ENCODE measurements at places on chromosomes 7 and 10. TPM values are rescaled to one million over a fixed set of nuclear protein-coding genes. Genes with fewer than 3 reads are reported as not detected.

The CLRN3 gene
- 0.27 TPM for polyA plus RNA-seq

The BHLHA15 gene
- 0.98 TPM for polyA plus RNA-seq

The LIPJ gene
- polyA plus RNA-seq = 0.16 TPM

The LIPF gene
- not detected for polyA plus RNA-seq

The PNLIPRP3 gene
- polyA plus RNA-seq = not detected

The MRPL32 gene
- 54.7 TPM for polyA plus RNA-seq

The C7orf25 gene
- polyA plus RNA-seq = 2.6 TPM

The CYP51A1 gene
- polyA plus RNA-seq = 35.1 TPM

The ZPBP gene
- 0.21 TPM for polyA plus RNA-seq

GRCh38 chr7:76069238-76069638, 21.3 kb downstream of the MDH2 start:
- peak; percentile 86 for DNase-seq

DNA sequence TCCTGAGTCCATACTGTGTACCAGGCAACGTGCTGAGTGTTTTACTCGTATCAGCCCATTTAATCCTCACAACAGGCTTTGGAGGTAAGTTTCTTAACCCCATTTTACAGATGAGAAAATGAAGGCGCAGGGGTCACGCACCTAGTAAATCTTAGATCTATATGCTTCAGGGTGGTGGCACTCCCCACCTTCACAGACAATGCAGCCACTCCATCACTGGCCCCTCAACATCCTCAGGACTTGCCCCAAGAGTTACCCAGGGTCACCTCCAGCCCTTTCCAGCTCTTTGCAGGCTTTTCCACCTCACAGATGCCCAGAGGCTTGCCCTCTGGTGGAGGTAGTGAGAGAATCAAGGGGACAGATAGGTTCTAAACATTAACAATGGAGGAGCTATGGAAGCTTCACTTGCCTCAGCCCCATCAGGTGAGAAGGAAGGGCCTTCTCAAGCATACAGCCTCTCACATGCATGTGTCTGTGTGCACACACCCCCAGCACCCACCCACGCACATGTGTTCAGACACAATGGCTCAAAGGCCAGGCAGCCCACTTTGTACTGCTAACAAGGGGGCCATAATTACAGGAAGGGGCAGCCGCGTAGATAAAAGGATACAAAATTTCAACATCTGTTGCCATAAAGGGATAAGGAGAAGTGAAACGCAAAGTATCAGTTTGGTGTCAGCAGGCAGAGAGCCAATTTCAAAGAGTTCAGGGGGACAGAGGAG, 29.1 kb downstream of the DPCD start:
- no peak for DNase-seq

GRCh38 chr10:105195831-105196230, 554.7 kb downstream of the SORCS3 start:
- no peak for DNase-seq

- DNase-seq = no peak
Observed at GRCh38 chr10:59991661-59992060, 85.3 kb upstream of the CCDC6 start.

GRCh38 chr7:114759347-114760062, 162.4 kb upstream of the MDFIC start:
- no peak for DNase-seq

- no peak for DNase-seq
Observed at GRCh38 chr10:101708870-101709269, 13.9 kb upstream of the FBXW4 start.

GRCh38 chr7:44395067-44395466, 69.7 kb upstream of the CAMK2B start:
- DNase-seq = no peak

DNA sequence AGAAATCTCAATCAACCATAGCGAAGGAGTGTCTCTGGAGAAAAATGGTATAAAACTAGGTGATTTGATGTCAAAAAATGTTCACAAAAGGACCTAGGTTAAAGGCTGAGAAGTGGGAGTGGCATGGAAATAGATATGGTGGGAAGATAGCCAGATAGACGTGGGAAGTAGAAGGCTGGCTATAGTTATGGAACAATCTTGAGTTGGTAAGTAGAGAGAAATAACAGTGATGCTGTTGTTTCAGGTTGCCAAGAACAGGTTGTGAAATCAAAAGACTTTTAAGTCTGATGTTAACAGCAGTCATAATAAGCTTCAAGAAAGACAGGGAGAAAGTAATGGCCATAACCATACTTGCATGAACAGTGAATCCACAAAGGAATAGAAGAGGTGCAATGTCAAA, 106.1 kb upstream of the RSU1 start:
- no peak for DNase-seq

GRCh38 chr10:79230328-79230830, 116.9 kb upstream of the PPIF start:
- DNase-seq = peak; percentile 85

DNA sequence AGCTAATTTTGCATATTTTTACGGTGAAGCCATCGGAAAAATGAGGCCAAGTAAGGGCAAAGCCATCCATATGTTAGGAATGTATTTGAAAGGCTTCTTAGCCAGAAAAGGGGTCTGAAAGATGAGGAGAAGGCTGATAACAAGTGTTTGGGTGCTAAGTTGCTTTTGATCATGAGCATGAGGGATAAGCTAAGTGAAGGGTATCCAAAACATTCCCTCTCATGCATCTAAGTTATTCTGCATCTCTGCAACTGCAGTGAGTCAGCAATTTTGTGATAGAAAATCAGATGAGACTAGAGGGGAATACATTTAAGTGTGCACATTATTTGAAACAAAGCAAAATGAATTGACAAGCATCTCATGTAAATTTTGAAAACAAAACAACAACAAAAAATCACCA, 282.8 kb downstream of the GPR158 start:
- DNase-seq = no peak

- DNase-seq = no peak
Observed at GRCh38 chr10:86798611-86799010, 42.2 kb downstream of the BMPR1A start.

DNA sequence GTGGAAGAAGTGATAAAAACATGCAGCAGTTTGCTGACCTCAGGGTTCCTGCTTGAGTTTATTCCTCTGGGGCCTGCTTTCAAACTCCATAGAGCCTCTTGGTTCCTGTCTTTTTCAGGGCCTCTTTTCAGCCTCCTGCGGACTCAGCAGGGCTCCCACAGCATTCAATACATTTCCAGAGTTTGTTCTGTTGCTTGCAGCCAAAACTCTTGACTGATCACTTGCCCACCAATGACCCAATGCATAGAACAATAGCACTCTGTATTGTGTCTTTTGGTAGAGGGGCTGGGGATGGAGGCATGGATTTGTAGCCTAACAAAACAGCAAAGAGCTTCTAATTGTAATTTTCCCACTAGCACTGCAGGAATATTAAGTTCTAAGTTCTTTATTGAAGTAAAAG, 50.8 kb upstream of the CREB5 start:
- DNase-seq = no peak

GRCh38 chr10:62390497-62391176, 16.5 kb downstream of the ZNF365 start:
- DNase-seq = no peak

GRCh38 chr10:17059197-17059688, 70.4 kb downstream of the CUBN start:
- no peak for DNase-seq

DNA sequence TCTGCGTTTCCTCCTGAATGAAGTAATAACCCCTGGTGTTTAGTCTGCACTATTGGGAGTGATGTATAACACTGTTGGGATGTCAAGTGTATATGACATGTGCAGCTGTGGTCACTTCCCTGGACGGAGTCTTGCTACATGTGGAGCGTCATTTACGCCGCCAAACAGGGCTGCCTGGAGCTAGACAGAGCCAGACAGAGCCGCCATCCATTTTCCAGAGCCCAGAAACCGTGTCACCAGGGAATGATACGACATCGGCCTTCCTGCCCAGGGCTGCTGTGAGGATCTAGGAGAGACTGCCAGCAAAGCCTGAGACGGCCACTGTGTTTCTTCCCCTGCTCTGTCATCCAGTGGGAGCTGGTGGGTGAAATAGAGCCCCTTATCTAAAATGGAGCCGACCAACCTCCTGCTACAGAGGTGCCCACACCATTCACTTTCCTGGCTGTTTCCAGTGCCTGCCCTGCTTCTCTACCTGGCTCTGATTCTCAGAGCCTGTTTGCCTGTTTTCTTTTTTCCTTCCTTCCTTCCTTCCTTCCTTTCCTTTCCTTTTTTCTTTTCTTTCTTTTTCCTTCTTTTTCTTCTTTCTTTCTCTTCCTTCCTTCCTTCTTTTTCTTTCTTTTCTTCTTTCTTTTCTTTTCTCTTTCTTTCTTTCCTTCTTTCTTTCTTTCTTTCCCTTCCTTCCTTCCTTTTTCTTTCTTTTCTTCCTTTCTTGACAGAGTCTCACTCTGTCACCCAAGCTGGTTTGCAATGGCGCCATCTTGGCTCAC, 13.3 kb upstream of the FGFR2 start:
- no peak for DNase-seq

- no peak for DNase-seq
Observed at GRCh38 chr7:44403176-44403759, 77.9 kb upstream of the CAMK2B start.

DNA sequence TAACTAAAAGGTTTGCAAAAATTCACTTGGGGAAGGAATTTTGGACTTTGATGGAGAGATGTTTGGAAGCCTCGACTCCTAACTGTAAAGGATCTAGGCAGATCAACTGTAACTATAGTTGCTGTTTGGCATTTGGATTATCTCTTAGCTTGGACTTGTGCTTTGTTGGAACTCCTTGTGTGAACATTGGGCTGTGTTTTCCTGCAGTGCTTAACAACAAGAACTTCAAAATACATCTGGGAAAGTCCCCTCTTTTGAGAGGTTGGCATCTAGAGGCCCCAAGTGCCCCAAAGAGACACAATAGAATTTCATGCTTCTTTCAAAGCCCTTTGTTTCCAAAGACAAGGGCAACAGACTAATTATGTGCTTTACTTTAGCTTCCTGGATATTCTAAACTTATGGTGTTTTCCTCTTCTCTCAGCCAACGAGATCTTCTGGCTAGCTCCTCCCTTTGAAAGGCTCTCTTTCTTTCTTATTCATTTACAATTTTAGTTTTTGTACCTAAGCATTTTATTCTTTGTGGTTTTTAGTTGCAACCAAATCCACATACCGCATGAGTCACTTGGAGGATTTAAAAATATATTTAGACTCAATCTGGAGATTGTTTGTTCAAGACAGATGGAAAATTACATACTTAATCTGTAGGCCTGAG, 11.6 kb downstream of the ABCA13 start:
- no peak for DNase-seq

GRCh38 chr10:77661100-77661499, 23.5 kb upstream of the KCNMA1 start:
- no peak for DNase-seq

DNA sequence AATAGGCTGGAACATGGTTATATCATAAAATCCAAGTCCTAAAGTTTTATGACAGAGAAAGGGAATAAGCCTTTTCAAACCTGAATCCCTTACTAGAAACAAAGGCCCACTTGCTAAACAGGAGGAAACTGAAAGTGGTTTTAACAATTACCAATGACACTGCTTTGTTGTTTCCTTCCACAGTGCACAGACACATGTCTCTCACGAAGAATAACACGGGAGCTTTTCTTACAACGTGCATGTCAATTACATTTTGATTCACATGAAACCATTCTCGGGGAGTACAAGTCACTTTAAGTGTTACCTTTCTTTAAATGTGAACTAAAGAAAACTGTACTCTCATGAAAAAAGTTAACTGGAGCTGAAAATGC, 1.4 kb downstream of the MRPS33 start:
- DNase-seq = no peak

DNA sequence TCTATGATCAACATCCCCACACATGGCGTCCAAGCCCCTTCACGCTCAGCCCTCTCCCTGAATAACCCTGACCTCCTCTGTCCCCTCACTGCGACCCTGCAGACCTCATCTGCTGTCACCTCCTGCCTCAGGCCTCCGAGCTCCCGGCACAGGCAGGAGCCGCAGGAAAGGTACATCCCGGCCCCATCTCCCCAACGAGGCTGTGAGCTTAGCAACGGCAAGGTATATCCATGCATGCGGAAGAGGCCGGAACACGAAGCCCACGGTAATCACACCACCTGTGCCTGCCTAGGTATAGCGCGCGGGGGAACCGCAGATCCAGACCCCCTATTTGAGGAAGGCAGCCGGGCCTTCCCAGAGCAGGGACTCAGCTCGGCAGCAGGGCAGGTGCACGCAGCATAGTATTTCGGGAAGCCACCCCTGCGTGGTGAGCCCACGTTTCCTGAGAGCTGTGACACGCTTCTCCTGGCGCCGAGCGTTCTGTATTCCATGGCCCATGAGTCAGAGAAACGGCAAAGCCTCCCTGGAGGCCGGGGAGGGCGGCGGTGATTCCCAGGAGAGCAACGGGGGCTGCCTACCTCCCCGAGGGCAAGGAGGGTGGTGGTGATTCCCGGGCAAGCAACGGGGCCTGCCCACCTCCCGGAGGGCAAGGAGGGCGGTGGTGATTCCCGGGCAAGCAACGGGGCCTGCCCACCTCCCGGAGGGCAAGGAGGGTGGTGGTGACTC, 50.1 kb upstream of the DNAAF5 start:
- DNase-seq = no peak

DNA sequence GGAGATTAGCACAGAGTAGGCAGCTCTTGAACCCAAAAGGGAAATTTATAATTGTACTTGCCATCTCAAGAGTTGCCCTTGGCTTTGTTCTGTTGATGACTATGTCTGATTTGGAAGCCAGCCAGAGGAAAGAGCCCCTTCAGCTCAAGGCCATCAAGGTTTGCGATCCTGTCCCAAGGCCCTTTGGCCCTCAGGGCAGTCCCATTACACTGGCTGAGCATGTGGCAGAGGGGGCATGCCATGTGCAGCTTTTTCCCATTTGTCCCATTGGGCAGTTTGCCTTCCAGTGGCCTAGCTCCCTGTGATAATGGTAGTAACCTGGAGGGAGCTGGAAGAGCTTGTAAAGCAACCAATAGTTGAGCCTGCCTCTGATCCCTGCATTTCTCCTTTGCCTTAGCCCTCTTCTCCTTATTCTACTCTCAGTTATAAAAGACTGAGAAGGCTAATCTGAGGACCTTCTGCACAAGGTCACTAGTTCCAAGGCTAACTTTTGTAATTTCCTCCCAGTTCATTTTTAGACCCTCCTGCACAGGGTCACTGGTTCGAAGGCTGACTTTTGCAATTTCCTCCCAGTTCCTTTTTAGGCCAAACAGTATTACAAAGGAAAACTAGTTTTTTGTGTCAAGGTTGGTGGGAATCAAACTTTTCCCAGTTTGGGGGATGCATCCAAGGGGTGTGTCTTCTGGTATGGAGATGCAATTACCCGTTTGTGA, 31.0 kb upstream of the ARHGAP12 start:
- DNase-seq = no peak

DNA sequence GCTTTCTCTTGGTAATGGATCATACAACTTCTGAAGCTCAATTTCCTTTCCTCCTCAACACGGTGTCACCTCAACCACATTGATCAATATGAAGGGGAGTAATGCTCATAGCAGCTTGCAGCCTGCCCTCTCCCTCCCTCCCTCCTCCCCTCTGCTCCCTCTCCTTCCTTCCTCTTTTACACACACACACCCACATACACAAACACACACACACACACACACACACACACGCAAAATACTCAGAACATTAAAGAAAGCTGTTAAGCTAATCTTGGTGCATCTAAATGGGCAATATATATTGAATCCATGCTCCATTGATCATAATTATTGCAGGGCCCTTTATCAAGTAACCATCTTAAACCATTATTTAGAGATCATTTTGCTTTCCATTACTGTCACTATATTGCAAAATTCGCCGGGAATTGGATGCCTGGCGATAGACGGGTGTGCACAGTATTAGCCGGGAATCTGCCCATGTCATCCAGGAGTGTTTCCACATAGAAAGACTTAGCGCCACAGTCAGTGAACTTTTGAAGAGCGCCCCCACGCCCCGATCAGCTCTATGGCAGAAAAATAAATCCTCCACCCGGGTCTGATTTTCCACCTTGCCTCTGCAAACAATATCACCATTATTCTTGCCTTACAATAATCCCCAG, 122.0 kb downstream of the PRLHR start:
- DNase-seq = no peak
